Ascending aorta (tissue), 2 donors: ENCODE measurements at places on chromosomes 13 and 19.
A peak's percentile ranks its signal among the peaks of the same experiment; 100 is the strongest.

DNA sequence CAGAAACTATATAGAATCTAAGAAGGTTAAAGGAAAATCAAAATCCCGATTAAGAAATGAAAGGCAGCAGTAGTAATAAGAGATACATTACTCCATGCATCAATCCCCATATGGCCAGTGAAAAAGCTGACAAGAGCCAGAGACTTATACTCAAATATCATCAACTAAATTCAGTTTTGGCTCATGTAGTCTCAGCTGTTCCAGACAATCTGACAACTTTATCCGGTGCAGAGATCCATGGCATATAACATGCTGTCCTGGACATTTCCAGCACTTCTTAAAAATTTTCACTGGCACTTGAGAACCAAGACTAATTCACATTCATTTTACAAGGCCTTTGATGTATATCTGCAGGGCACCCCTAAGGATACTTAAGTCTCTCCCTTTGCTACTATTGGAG is 255.7 kb upstream of the KLHL1 start:
- H3K27ac ChIP-seq: no peak overlapping the region
- no peaks in the 10 kb centered on the region for H3K27me3 ChIP-seq
- no peaks in the 10 kb centered on the region for H3K36me3 ChIP-seq
- DNase-seq: no peak
- H3K4me3 ChIP-seq: no peak overlapping the region
- no peaks in the 10 kb centered on the region for H3K4me1 ChIP-seq

DNA sequence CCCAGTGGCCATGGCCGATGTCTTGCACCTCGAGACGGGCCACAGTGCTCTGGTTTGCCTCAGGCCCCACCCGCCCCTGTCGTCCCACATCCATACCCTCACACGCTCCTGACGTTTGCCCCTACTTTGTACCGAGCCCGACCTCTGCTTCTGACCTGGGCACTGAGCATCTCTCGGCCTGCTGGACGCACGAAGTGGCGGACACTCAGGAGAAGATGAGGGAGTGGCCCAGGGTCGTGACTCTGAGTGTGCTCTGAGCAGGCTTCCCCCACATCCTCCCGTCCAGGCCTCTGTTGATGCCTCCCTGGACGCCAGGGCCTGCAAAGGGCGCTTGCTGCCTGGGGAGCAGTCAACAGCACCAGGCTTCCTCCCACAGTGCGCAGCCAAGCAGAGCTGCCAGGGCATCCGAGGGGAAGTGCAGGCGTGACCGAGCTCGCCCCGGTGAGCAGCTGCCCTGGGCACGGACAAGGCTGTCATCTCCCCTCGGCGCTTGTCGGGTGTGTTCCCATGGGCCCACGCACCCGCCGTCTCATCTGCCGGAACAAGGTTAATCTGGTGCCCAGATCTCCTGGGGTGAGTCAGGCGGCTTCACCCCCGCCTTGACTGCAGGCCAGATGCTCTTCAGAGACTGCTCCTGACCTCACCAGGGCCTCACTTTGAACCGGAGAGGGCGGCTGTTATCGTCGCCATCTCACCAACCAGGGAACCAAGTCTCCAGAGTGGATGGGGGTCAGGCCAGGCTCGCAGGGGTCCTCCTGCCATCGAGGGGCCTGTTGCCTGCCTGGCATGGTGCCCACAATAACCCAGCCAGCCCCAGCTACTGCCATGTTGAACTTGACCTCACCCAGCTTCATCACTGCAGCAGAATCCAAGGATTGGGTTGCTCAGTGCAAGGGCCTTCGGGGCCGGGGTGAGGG is 27.2 kb downstream of the COMP start:
- no peaks in the 10 kb centered on the region for H3K27me3 ChIP-seq
- DNase-seq: no peak
- peaks cover 17% of the 10 kb centered on the region for H3K36me3 ChIP-seq
- H3K4me3 ChIP-seq: no peak overlapping the region

- peak overlapping the region; percentile 90 for H3K27ac ChIP-seq
- no peaks in the 10 kb centered on the region for H3K36me3 ChIP-seq
- H3K27me3 ChIP-seq: no peaks in the 10 kb centered on the region
- peaks cover 71% of the 10 kb centered on the region for H3K4me1 ChIP-seq
- H3K4me3 ChIP-seq: peak overlapping the region; percentile 26
These were observed 13.3 kb downstream of the ARRDC2 start for GRCh38 chr19:18021121-18021755.

GRCh38 chr19:13082192-13083007 is 20.3 kb downstream of the LYL1 start:
- no peak for DNase-seq
- H3K36me3 ChIP-seq: peaks cover 12% of the 10 kb centered on the region
- peaks cover 30% of the 10 kb centered on the region for H3K4me1 ChIP-seq
- peak overlapping the region; percentile 67 for H3K27ac ChIP-seq
- no peak overlapping the region for H3K4me3 ChIP-seq
- H3K27me3 ChIP-seq: no peaks in the 10 kb centered on the region

- DNase-seq: no peak
- no peaks in the 10 kb centered on the region for H3K4me1 ChIP-seq
- no peaks in the 10 kb centered on the region for H3K27me3 ChIP-seq
- no peak overlapping the region for H3K4me3 ChIP-seq
These were observed 87.8 kb downstream of the IPO5 start for GRCh38 chr13:98041081-98041820.

DNA sequence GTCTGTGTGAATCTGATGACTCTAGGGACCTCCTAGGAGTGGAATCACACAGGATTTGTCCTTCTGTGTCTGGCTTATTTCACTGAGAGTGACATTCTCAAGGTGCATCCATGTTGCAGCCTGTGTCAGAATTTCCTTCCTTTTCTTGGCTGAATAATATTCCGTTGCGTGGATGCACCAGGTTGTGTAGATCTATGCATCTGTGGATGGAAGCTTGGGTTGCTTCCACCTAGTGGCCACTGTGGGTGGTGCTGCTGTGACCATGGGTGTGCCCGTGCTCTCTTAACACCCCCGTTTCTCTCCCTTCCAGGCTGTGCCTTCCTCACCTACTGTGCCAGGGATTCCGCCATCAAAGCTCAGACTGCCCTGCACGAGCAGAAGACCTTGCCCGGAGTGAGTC is 26.2 kb downstream of the CELF5 start:
- H3K27me3 ChIP-seq: no peaks in the 10 kb centered on the region
- H3K27ac ChIP-seq: no peak overlapping the region
- H3K4me1 ChIP-seq: no peaks in the 10 kb centered on the region
- no peak for DNase-seq
